ENCODE measurements at places on chromosomes 13 and 19.

GRCh38 chr19:30754162-30754561 lies 382.0 kb downstream of the ZNF536 start:
- DNase-seq, result no peak

DNA sequence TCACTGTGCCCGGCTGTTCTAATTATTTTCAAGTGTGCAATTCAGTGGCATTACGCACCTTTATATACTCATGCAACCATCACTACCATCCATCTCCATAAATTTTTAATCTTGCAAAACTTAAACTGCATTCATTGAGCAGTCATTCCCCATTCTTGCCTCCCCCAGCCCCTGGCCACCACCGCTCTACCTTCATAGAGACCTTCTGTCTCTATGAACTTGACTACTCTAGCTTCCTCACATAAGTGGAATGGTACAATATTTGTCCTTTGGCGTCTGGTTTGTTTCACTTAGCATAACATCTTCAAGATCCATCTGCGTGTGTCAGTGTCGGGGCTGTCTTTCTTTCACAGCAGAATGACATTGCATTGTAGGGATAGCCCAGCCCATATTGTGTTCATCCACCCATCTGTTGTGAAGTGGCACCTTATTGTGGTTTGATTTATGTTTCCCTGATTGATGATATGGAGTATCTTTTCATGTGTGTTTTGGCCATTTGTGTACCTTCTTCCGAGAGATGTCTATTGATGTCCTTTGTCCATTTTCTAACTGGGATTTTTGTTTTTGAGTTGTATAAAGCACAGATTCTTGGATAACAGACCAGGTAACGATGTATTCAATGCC lies 64.8 kb upstream of the FLT1 start:
- no peak for DNase-seq

GRCh38 chr19:52273301-52273700 lies 3.9 kb downstream of the ZNF766 start:
- DNase-seq, result no peak

DNA sequence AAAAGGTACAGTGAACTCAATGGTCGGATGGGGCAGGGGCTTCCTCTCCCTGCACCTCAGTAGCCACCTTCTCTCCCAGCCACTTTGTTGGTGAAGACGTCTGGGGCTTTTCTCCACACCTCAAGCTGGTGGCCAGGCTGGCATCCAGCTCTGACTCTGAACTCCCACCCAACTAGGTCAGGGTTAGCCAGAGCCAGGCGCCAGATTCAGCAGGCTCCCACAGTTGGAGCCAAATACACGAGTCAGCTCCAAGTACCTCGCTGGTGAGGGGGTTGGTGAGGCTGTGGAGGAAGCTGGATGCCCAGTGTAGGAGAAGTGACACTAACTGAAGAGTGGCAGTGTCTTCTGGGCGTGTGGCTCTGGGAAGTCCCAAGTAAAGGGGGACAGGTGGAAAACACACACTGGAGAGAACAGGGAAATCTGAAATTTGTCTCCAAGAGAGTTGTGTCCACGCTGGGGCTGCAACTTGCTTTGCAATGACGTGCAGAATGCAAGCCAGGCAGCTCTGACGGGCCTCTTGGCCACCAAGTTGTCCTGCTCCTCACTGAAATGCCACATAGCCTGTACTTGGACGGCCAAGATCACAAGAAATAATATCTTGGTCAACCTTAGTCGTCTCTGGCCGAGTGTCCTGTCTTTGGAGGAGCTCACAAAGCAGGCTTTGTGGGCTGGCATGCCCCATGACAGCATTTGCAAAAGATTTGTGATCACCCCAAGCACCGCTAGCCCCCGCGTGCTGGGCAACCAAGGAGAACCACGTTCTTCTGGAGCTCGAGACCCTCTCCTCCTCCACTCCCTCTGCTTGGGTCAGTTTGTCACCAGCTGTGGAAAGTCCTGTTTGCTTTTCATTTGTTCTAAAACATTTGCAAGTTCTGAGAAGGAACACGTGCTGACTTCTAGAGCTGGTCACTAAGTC lies 18.1 kb downstream of the SLC7A1 start:
- no peak for DNase-seq

Data from right hindlimb (tissue), 1 donor.